Sigmoid colon (tissue), 7 donors: ENCODE measurements at places on chromosomes 6 and 20.
A peak's percentile ranks its signal among the peaks of the same experiment; 100 is the strongest.

- no peak for DNase-seq
Observed at GRCh38 chr6:42459888-42460287, 8.2 kb upstream of the TRERF1 start.

GRCh38 chr6:52307900-52308372 is 23.4 kb upstream of the MCM3 start:
- DNase-seq: no peak

- DNase-seq: peak; percentile 97
Observed at GRCh38 chr20:19974630-19975435, 42.3 kb upstream of the NAA20 start.

DNA sequence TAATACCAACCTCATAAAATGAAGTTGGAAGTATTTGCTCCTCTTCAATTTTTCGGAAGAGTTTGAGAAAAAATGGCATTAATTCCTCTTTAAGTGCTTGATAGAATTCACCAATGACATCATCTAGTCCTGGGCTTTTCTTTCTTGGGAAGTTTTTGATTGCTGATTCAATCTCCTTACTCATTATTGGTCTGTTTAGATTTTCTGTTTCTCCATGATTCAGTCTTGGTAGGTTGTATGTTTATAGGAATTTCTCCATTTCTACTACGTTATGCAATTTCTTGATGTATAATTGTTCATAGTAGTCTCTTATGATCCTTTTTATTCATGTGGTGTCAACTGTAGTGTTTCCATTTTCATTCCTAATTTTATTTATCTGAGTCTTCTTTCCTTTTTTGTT is 176.9 kb upstream of the PRND start:
- DNase-seq: no peak

GRCh38 chr6:30044630-30045029 is 16.4 kb upstream of the POLR1H start:
- no peak for DNase-seq

DNA sequence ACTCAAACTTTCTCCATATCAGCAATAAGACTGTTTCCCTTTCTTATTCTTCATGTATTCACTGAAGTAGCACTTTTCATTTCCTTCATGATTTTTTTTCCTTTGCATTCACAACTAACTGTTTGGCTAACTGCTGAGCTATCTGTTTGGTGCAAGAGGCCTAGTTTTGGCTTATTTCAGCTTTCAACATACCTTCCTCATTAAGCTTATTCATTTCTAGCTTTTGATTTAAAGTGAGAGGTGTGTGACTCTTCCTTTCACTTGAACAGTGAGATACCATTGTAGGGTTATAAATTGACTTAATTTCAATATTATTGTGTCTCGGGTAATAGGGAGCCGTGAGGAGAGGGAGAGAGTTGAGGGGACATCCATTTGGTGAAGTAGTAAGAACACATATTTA is 262.0 kb upstream of the PREP start:
- DNase-seq: no peak

- DNase-seq: no peak
Observed at GRCh38 chr6:104625536-104625935, 234.2 kb downstream of the HACE1 start.

GRCh38 chr6:89667872-89668556 is 29.5 kb upstream of the LYRM2 start:
- no peak for DNase-seq

- peak; percentile 88 for DNase-seq
Observed at GRCh38 chr6:33430991-33431879, 11.4 kb downstream of the SYNGAP1 start.

DNA sequence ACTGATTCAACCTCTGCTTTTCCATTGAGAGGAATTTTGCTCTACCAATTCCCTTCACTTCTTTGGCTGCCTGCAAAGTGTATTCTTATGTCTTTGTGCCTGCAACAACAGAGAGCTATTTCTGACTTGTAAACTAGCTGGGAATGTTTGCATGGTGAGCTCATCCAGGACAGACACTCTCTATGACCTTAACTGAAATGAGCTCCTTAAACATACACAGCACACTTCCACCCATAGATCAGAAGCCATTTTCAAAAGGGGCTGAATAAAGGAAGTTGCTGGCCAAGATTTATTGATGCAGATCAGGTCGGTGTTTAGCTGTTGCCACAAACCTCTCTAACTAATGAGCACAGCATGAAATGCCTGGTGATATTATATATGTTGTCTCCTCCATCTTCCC is 377.7 kb downstream of the BTBD9 start:
- no peak for DNase-seq
